ENCODE measurements at places on chromosomes 1 and 21. TPM values are rescaled to one million over a fixed set of nuclear protein-coding genes. Genes with fewer than 3 reads are reported as not detected.

Gene ST6GALNAC3
- 0.53 TPM for total RNA-seq

Gene MAP3K6
- total RNA-seq, result 4.8 TPM

Gene VHLL
- 0.42 TPM for total RNA-seq

Gene OR14C36
- not detected for total RNA-seq

Gene FHAD1
- total RNA-seq, result 0.20 TPM

Gene TSACC
- total RNA-seq, result 0.43 TPM

- no peak for DNase-seq
Observed at GRCh38 chr1:247494767-247495166, 36.9 kb upstream of the OR2B11 start.

DNA sequence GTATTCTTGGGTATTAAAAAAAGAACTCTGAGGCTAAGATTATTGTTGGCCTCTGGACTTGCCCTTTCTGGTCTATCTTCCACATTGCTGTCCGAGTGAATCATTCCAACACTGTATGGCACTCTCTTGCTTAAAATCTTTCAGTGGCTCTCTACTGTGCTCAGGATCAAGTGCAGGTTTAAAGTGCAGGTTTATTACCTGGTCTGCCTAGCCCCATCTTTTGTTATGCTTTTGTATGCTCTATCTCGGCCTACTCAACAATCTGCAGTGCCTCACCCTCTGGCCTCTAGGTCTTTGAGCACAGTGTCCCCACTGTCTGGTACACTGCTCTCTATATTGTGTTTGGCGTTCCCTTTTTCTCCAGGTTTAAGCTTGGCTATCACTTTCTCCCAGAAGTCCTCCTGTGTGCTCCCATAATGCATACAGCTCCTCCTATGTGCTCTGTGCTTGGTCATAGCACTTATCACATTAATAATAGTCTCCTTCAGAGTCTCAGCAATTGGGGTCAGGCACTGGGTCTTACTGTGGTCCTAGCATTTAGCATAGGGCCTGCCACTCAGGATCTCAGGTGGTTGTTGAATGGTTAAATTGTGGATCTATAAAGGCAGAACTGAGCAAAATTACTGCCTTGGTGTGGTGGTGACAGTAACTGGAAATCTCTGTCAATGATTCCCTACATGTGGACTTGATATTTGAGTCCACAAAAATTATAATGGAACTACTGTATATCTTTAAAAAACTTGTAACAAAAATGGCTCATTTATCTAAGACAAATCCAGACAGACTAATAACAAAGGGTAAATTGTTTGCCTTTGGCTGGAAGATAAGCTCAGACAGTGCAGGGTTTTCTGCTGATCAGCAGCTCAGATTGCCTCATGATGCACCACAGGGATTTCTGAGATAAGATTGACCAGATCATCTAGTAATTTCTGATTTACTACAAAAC, 10.6 kb upstream of the LDLRAD1 start:
- DNase-seq, result no peak

DNA sequence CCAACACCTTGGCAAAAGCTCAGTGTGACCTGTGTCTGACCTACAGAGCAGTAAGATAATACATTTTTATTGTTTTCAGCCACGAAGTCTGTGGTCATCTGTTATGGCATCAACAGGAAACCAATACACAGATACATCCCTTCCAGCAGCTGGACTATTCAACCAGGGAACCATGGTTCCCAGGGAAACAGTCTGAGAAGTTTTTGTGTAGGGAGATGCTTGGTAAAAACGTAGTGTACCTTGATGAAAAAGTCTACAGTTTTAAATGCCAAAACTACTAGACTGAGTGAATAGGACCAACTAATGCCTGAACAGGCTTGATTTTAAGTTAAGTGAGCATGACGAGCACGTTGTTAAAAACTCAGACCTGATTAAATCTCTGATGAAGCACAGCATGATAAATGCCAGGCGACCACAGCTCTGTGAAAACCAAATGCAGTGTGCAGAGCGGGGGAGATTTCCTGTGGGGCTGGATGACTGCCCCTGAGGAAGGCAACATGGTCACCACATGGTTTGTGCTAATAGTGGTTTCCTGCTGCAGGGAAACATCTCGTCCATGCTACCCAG, 228.9 kb downstream of the TNR start:
- no peak for DNase-seq

- DNase-seq, result no peak
Observed at GRCh38 chr1:70503358-70503757, 92.3 kb downstream of the CTH start.

- no peak for DNase-seq
Observed at GRCh38 chr1:22285549-22286396, 142.9 kb upstream of the WNT4 start.

- DNase-seq, result no peak
Observed at GRCh38 chr1:107451715-107452114, 310.9 kb downstream of the NTNG1 start.

DNA sequence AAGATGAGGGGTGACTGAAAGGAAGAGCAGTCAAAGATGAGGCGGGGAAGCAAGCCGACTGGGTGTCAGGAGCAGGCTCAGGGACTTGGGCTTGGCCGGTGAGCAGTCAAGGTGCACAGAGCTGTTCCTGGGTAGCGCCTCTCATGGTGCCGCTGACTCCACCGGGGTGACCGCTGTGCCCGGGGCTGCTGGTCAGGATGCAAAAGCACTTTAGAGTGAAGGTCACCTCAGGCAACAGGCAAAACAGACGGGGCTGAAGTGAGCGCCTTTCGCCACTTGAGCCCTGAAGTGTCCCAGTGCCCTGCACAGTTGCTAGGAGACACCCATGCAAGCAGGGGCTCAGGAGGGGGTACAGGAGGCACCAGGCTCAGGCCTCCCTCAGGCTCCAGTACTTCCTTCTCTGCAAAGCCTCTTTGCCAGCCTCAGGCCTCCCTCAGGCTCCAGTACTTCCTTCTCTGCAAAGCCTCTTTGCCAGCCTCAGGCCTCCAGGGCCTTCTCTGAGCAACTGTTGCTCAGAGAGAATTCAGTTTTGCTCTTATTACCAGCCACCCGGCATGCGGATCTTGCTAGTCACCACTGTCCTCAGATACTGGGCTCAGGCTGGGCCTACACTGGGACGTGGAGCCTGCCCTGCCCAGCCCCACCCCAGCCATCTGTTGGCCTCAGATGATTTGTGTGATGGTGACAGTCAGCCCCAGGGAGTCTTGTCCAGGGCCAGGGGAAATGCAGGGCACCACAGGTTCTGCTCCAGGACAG, 99.7 kb upstream of the IRF2BP2 start:
- DNase-seq, result no peak

- no peak for DNase-seq
Observed at GRCh38 chr1:168216171-168216570, 9.6 kb upstream of the SFT2D2 start.

GRCh38 chr1:21357161-21357560, 66.9 kb upstream of the ECE1 start:
- DNase-seq, result no peak
